Liver (tissue), 10 donors: ENCODE measurements at places on chromosomes 1 and 21. TPM values are rescaled to one million over a fixed set of nuclear protein-coding genes. Genes with fewer than 3 reads are reported as not detected.

The GRHL3 gene
- total RNA-seq, result 0.08 TPM

The CCDC17 gene
- 0.89 TPM for total RNA-seq

The TTC3 gene
- total RNA-seq, result 69.8 TPM

The LAPTM5 gene
- total RNA-seq, result 33.8 TPM

The SYPL2 gene
- total RNA-seq, result 4.4 TPM

The TCP10L gene
- 1.9 TPM for total RNA-seq

The TRIM58 gene
- 0.17 TPM for total RNA-seq

The LIN28A gene
- not detected for total RNA-seq

The S100A7A gene
- not detected for total RNA-seq

The DHRS3 gene
- total RNA-seq, result 146 TPM

The MYBPHL gene
- not detected for total RNA-seq

The MYBPH gene
- total RNA-seq, result 0.09 TPM

The AMY1C gene
- not detected for total RNA-seq

The CGN gene
- 48.9 TPM for total RNA-seq

The TMEM240 gene
- total RNA-seq, result 0.14 TPM

The STK40 gene
- 22.3 TPM for total RNA-seq
